ENCODE measurements at places on chromosomes 3 and 15.

GRCh38 chr3:185927501-185928200 is 10.2 kb downstream of the TRA2B start:
- DNase-seq = no peak

DNA sequence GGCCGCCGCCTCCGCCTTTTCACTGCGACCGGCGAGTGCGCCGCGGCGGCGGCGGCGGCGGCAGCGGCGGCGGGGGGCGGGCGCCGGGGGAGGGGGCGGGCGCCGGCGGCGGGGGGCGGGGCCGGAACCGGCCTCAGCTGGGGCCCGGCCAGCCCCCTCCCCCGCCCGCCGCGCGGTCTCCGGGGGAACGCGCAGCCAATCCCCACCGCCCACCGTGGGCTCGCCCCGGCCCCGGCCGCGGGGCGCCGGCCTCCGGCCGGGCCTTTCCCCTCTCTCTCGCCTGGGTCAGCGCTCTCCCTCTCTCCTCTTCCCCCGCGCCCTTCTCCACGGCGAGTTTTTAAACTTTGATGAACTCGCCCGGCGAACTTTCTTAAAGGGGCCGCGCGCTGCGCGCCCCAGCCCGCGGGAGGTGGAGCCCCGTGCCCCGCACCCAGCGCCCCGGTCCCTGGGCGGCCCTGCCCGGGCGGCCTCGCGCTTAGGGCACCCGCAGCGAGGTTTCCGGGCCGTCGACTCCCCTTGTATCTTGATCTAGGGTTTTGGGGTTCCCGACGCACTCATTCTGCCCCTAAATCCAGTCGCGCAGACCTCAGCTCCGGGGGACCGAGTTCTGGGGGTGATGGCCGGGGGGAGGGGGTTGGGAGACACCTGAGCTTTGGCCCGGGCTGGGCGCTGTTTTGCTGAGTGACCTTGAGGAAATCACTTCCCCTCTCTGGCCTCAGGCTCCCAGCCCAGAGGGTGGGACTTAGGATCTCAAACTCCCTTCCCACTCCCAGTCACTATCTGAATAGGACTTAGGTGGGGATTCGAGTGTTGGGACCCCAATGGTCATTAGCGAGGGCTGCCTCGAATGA is at the start of gene RBPMS2:
RBPMS2 (minus strand) TSS at position 39 of the 851 bp plus-strand sequence. CDS start 270 bp downstream, outside the sequence.
- DNase-seq = no peak

- no peak for DNase-seq
Measured at GRCh38 chr3:9649791-9650521, 651 bp downstream of the MTMR14 start.

GRCh38 chr3:126720596-126720995 is 16.6 kb downstream of the CHCHD6 start:
- DNase-seq = no peak

- no peak for DNase-seq
Measured at GRCh38 chr3:107285197-107285596, 92.0 kb upstream of the CCDC54 start.

- no peak for DNase-seq
Measured at GRCh38 chr3:49495023-49495422, 25.0 kb downstream of the DAG1 start.

- no peak for DNase-seq
Measured at GRCh38 chr3:197878427-197878826, 71.6 kb upstream of the RPL35A start.

DNA sequence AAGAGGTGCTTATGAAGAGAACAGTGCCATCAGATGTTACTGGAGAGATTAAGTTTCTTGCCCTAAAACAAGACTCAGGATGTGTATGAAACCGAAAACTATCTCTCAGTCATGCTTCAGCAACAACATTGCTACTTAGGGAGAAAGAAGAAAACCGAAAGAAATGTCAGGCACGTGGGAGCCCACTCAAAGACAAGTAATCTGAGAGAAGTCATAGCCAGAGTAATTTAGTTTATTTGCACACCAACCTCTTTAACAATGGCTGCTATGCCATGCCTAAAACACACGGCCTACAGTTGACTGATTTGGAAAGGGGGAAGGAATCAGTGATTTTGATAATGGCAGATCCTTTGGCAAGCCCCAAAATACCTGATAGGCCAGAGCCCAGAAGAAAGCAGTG is 162.9 kb downstream of the TIGIT start:
- DNase-seq = no peak

Measured in ACHN (cell line).